ENCODE measurements at places on chromosomes 5 and 9. TPM values are rescaled to one million over a fixed set of nuclear protein-coding genes. Genes with fewer than 3 reads are reported as not detected.

Gene TLX3
- total RNA-seq = not detected

Gene KLHL9
- total RNA-seq = 21.2 TPM

Gene LCN6
- total RNA-seq = not detected

Gene TERT
- 0.82 TPM for total RNA-seq

Gene BRD8
- total RNA-seq = 74.1 TPM

Gene SV2C
- 0.20 TPM for total RNA-seq

GRCh38 chr9:136587145-136587943 lies 41.5 kb upstream of the NOTCH1 start:
- DNase-seq = no peak

DNA sequence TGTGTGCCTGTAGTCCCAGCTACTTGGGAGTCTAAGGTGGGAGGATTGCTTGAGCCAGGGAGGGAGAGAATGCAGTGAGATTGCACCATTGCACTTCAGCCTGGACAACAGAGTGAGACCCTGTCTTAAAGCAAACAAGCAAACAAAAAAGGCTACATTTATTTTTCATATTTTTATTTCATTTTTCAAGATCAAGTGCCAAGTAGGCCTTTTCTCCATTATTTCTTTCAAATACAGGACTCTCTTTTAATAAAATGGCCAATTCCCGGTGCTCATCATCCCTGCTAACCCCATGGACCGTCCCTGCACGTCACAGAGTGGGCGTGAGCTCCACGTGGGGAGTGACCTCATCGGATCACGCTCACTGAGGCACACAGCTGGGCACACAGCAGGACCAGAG lies 9.3 kb upstream of the GBGT1 start:
- no peak for DNase-seq

DNA sequence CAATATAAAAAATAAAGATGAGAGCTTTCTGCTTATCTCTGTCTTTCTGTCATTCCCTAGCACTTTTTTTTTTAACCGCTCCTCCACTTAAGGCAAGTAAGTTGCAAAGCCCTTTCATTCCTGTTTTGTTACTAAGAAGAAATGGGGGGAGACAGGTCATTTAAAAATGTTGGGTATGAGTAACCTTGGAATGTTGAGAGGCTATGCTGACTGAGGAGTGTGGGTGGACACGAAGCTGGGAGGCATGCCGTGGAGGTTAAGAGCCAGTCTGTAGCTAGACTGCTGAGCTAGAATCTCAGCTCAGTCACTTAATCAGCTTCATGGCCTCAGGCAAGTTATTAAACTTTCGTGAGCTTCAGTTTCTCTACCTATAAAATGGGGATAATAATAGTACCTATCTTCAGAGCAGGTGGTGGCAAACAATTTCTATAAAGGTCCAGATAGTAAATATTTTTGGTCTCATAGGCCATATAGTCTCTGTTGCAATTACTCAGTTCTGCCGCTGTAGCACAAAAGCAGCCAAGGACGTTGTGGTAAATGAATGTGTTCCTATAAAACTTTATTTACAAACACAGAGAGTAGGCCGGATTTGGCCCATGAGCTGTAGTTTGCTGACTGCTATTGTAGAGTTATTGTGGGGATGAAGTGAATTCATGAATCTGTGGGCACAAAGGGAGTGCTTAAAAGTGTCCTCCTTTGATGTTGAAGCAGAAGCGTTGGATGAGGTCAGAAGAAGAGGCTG lies 220.0 kb downstream of the GABBR2 start:
- DNase-seq = no peak

- no peak for DNase-seq
These were observed 1854.6 kb upstream of the WWC1 start for GRCh38 chr5:166436872-166437271.

DNA sequence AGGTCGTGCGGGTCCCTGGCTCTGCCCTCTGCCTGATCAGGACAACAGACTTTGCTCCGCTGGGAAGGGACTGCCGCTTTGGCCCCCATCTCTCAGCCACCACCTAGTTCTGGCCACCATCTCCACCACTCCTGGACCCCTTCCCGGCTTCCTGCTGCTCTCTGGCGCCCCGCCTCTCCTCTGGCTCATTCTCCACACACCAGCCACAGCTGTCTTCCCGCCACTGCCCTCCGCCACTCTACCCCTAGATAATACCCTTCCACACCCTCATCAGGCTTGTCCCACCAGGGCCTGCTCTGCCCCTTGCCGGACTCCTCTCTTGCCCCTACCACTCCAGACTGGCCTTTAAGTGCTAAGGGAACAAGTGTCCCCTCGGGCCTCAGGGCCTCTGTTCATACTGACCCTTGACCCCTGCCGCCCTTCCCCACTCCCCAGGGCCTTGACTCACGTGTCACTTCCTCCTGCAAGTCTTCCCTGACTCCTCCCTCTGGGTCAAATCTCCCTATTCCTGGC lies 3.0 kb upstream of the CDX1 start:
- DNase-seq = no peak

- DNase-seq = no peak
These were observed 146.6 kb upstream of the TUT7 start for GRCh38 chr9:86500667-86501435.

DNA sequence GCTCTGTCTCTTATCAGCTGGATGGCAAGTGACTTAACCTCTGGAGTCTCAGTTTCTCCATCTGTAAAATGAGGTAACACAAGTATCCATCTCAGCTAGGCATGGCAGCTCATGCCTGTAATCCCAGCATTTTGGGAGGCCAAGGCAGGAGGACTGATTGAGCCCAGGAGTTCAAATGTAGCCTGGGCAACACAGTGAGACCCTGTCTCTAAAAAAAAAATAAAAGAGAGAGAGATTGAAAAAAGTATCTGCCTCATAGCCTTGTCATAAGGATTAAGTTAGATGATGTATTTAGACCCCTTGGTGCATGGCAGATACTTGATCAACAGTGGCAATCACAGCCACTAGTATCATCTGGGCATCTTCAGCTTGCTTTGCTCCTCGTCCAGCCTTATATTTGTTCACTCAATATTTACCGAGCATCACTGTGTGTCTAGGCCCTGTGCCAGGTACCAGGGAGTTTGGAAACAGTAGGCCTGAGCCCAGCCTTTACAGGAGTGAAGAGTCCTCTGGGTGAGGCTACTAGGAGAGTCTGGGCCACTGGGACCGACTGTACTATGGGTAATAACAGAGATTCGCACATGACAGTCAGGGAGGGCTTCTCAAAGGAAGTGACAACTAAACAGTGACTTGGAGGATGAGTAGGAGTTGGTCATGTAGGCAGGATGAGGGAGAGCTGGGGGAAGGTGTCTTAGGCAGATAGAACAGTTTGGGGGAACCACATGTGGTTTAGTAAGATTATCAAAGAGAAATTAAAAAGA lies 34.2 kb downstream of the CORO2A start:
- DNase-seq = peak; percentile 54

GRCh38 chr5:170216257-170216864 lies 16.4 kb upstream of the C5orf58 start:
- no peak for DNase-seq

DNA sequence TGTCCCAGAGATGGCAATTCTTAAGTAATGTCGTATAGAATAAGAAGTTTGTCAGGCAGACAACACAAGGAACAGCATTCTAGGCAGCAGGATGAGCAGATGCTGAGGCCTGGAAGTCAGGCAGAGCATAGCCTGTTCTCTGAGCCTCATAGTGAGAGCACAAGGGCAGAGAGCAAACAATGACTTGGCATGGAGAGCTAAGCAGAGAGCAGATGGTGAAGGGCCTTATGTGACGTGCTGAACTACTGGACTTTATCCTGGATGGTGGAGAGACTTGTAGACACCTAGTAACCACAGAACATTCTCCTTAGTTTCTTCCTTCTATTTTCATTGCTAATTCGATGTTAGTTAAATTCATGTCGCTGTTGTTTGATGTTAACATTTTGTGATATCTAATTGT lies 60.1 kb downstream of the KCTD16 start:
- no peak for DNase-seq

GRCh38 chr5:123449424-123449974 lies 26.3 kb upstream of the CEP120 start:
- DNase-seq = no peak

DNA sequence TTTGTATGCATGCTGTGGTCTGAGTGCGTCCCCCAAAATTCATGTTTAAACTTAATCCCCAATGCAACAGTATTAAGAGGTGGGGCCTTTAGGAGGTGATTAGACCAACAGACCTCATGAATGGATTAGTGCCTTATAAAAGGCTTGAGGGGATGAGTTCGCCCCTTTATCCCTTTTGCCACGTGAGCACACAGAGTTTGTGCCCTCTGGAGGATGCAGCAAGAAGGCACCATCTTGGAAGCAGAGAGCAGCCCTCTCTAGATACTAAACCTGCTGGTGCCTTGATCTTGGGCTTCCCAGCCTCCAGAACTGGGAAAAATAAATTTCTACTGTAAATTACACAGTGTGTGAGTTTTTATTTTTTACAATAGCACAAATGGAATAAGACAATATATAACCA lies 177.1 kb upstream of the SPRY4 start:
- no peak for DNase-seq

DNA sequence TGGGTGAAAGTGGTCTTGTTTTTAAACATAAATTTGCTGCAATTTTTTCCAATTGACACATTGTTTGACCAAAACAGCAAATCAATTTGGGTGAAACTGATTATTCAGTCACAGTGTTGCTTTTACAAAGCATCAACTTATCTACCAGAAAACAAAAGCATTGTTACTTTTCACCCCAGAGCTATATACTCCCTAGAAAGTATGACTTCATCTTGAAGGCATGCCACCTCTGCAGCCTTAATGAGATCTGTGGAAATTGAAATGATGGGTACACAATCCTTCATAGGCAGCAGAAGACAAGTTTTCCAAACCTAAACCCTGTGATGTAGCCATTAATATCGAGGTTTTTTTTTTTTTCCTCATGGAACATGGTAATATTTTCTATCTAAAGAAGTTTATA lies 615.9 kb downstream of the CHSY3 start:
- no peak for DNase-seq

DNA sequence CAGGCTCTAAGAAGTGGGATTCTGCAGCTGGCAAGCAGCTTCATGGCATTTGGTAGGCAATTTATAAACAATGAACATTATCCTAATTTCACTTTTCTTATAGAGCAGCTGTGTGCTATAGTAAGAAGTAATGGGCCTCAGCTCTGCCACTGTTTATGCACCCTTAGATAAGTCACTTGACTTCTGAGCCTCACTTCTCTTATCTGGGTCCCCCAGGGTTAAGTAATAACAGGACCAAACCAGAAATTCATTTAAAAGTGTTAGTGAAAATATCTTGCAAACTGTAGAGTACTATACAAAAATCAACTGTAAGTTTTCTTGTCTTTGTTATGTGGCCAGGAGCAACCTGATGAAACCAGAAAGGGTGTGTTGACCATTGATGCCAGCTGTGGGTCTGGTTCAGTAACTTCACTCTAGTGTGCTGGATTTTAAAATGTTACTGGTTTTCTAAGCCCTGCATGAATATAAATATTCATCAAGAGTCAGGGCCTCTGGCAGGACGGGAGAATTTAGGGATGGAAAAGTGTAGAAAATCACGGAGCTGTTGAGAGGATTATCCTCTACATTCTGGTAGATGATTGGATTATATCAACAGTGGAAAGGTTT lies 24.2 kb downstream of the TNFAIP8 start:
- DNase-seq = no peak

DNA sequence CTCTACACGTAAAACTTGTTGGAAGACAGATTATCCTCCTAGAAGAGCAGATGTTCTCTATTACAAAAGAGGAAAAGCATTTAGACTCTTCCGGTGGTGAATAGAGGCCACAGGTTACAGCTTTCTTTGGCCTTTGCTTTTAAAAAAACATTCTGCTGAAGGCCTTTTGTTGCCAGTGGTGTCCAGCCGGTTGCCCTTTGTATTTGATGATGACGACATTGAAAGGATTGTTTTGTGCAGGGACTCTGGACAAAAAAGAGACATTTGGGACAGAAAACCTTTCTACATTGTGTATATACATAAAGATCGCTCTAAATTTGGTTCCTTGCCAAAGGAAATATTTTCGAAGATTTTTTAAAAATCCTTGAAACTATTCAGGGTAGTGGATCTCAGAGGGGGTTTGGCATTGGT lies 180.3 kb downstream of the C9orf152 start:
- DNase-seq = no peak

- no peak for DNase-seq
These were observed 54.4 kb downstream of the AUH start for GRCh38 chr9:91307279-91307678.

GRCh38 chr5:2465383-2465782 lies 286.1 kb downstream of the IRX2 start:
- no peak for DNase-seq

DNA sequence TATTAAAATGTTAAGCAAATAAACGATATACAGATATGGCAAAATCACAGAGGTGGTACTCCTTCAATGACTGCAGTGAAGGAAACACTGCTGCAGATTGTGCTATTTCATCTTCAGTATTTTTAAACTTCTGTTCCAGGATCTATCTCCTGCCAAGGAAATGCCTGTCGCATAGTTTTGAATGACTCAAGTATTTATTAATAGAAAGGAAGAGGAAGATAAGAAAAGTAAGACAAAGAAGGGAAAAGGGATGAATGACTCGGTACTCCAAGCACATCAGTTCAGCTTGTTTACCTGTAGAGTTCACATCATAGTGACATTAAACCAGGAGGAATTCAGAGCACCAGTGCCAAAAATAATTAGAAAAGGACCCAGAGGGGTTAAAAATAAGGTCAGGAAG lies 5.1 kb upstream of the GPX8 start:
- no peak for DNase-seq

- DNase-seq = no peak
These were observed 5.5 kb downstream of the TSTD2 start for GRCh38 chr9:97627624-97628023.

- no peak for DNase-seq
These were observed 50.0 kb downstream of the GSN start for GRCh38 chr9:121317737-121318630.

GRCh38 chr5:75337366-75338021 lies 474 bp downstream of the HMGCR start:
- peak; percentile 66 for DNase-seq

- no peak for DNase-seq
These were observed at the start of gene NTRK2 for GRCh38 chr9:84669288-84670137. Gene NTRK2, plus strand, starts transcription at chr9:84669729. Its CDS starts 1,020 bp downstream, at chr9:84670749.

GRCh38 chr5:32031089-32031488 lies 143.0 kb downstream of the GOLPH3 start:
- no peak for DNase-seq

DNA sequence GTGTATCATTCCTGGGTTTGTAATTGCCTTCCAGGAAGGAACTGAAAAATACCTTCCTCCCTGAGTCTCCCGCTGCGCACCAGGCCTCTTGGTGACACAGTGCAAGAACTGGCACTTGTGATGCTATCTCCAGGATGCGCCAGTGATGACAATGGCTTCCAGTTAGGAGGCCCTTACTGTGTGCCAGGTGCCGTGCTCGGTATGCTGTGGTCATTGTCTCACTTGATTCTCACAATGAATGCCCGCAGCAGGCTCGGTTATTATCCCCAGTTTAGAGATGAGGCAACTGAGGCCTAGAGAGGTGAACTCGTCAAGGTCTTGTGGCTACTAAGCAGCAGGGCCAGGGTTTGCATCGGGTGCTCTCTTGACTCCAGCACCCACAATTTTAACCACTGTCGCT lies 31.5 kb upstream of the SLC2A8 start:
- no peak for DNase-seq

DNA sequence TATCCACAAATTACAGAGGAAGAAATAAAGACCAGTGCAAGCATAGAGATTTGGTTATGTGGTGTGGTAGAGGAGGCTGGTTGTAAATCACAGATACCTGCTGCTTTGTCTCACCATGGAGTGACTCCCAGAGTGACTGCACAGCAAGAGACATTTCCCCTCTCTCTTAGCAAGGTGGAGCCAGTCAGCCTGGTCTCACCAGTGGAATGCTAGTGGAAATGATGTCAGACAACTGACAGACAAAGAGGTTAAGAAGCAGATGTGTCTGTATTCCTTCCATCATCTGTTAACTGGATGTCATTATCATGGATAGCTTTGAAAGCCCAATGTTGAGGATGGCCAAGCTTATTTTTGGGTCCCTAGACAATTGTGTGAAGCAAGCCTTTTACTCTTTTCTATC lies 509.4 kb upstream of the SEMA6A start:
- no peak for DNase-seq
